ENCODE measurements at places on chromosomes 6 and 20.

DNA sequence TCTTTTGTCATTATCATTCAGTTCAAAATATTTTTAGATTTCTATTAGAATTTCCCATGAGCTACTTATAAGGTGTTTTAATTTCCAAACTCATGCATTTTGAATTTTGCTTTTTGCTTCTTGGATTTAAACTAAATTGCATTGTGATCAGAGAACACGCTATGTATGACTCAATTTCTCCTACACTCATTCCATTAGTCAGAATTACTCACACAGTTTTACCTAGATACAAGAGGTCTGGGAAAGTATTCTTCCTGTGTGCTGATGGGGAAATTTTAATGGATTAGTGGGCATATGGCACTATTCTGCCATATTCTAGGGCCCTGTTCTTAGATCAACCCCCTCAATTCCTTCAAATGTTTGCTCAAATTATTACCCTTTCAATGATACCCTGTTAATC lies 49.9 kb upstream of the BMP5 start:
- peak; percentile 70 for DNase-seq

GRCh38 chr20:5393218-5393870 lies 76.6 kb upstream of the PROKR2 start:
- DNase-seq = no peak

DNA sequence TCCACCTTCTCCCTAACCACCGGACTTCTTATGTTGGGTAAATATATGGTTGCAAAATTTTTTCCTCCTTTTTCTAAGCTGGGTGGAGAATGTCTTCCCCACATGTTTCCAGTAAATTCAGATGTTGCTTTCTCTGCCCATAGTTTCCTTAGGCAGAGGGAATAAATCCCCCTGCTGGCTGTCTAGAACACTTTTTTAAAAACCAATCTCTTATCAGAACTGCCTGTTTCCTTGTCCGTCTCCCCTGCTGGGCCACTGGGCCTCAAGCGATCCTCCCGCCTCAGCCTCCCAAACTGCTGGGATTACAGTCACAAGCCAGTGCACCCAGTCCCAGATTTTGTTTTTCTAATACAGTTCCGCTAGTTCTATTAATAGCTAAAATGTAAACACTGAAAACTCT lies 9.9 kb upstream of the WFDC2 start:
- DNase-seq = no peak

DNA sequence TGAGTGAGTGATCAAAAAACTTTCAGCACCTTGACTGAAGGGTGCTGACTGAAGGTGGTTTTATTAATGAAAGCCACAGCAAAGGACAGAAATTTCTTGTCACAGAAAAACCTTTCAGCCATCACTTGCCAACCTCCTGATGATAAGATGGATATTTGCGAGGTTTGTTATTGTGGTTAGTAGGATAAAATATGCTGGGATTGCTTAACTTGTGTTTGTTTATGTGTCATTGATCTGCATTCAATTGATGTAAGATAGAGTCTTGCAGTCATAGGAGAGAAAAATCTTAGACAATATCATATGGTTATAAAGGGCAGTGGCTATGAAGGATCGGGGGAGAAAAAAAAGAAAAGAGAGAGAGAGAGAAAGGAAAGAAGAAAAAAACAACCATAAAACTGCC lies 1.2 kb downstream of the TSBP1 start:
- no peak for DNase-seq

- DNase-seq = no peak
Observed at GRCh38 chr6:163386329-163386908, 28.1 kb upstream of the QKI start.

GRCh38 chr6:142883011-142883410 lies 62.0 kb downstream of the HIVEP2 start:
- DNase-seq = peak; percentile 72

DNA sequence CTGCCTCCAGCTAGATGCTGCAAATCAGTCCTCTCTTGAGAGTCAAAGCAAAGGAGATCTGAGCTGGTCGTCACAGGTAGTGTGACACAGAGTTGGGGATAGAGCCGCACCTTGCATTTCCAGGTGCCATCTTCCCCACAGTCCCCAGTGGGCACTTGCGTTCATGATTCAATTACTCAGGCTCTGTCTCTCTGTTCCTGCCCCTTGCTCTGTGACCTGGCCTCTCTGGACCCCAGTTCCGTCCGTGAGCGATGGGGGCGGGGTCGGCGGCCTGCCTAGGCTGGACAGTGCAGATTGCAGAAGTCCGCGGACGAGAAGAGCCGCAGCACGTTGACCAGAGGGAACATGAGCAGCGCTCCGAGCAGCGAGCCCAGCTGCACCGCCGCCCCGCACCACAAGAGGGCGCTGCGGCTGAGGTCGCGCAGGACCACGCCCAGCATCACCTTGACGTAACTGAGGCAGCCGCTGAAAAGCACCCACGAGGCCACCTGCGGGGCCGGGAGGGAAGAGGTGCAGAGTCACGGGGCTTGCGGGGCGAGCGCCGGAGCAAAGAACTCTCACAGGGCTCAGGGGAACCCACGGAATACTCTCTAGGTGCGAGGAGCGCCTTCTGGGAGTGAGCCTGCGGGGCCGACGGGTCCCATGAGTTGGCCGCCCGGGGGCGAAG lies 7.4 kb downstream of the SLC52A3 start:
- peak; percentile 32 for DNase-seq

DNA sequence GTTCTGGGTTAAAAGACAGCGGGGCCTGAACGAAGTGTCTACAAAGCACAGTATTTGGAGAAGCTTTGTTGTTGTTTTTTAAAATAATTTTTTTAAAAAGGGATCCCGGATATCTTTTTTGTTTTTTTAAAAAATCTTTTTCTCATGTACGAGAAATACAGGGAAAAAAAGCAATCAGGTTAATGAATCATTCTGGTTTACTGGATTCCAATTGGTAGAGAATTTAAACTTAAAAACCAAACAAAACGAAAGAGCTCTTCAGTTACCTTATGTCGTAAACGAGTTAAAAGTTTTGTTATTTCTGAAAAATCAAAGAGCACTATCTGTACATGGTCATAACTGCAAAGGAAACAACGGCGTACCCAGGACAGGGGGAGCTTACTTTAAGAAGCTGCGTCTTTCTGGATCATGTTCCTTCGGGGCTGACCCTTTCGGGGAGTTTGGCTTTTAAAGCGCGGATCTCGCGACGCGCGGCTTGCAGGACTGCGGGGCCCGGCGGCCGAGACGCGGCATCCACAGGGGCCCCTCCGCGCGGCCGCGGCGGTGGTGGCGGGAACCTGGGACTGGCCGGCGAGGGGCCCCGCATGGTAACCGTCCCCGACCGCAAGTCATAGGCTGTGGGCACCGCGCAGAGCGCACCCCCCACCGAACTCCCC lies 927 bp downstream of the IL20RA start:
- peak; percentile 59 for DNase-seq

DNA sequence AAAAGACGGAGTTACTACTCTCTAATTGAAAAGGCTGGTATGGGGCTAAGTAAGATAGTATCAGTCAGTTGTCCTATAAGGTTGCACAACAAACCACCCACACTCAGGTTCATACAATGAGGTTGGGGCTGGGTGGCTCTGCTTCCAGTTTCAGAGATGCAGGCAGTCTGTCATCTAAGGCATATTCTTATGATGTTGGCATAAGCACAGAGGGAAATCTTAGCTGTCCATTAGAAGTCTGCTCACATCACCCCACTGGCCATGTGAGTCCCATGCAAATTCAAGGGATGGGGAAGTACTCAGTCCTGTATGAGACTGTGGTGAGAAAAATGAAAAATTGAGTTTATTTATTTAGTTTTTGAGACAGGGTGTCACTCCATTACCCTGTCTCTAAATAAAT lies 118.6 kb downstream of the LAMP5 start:
- DNase-seq = no peak

DNA sequence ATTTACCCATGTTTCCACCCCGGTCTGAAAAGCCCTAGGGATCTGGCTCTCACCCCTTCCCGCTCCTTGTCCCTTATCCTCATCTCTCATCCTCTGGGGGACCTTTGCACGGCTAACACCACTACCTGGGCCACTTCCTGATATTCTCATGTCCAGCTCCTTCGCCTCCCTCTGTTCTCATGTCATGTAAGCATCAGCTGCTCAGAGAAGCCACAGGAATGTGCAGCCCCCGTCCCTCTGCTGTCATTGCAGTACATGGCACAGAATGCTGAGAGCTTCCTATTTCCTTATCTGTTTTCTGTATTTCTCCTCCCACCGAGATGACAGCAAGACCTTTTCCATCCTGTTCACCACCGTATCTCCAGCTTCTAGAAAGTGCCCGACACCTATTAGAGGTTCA lies 102.4 kb downstream of the MTHFD1L start:
- DNase-seq = peak; percentile 34

GRCh38 chr6:125491860-125492618 lies 190.3 kb upstream of the HDDC2 start:
- DNase-seq = no peak

DNA sequence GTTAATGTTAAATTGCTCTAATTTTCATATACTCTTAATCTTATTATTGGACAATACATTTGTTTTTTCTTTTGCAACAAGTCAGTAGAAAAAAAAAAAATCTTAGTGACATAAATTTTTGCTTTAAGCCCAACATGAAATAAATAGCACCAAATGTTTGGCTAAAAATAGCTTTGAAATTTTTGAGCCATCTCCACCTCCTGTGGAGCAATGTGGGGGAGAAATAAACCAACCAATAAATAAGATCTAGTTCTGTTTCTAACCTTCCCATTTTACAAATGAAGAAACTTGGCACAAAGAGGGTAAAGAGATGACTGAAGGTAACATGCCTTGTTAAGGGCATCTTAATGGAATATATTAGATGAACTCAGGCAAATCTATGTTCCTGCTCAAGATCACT lies 91.4 kb downstream of the PRKN start:
- DNase-seq = no peak

- DNase-seq = no peak
Observed at GRCh38 chr20:21559305-21559704, 45.4 kb upstream of the NKX2-2 start.

DNA sequence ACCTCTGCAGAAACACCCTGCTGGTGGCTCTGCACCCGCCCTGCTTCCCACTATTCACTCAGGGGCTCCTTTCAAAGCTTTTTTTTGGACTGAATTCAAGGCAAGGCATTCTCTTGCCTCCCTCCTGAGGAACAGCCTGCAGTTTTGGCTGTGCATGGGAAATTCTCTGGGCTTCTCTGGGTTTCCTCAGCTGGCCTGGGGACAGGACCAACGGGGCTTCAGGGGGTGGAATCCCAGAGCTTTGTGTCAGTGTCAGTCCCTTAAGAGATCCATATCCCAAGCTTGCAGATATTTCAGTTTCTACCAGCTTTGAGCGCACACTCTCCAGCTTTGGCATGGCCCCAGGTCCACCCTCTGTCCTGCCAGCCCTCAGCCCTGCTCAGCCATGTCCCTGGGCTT lies 2.0 kb downstream of the SCRT2 start:
- no peak for DNase-seq

DNA sequence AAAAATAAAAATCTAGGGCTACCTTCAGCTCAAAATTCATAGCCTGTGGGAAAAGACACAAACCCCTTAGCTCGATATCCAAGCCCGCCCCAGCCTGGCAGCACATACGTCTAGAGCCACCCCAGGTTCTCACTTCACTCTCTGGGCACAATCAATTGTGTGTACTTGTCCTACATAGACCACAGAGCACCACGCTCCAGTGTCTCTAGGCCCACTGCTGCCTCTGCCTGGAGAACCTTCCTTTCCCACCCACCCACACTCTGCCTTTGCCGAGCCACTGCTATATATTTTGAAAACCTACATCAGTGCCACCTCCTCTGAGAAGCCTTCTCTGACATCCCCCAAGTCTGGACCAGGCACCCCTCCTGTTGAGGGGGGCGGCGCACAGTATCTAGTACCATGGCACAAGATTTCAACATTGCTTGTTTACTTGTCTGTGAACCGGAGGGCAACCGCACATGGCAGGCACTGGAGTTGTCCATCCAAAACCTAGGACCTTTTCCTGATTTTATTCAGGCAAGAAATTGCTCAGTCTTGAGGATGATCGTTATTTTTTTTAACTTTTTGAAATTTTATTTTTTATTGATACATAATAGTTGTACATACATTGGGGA lies 141.5 kb downstream of the UNC5CL start:
- DNase-seq = no peak

- DNase-seq = no peak
Observed at GRCh38 chr6:49698478-49698877, 14.9 kb downstream of the CRISP2 start.

DNA sequence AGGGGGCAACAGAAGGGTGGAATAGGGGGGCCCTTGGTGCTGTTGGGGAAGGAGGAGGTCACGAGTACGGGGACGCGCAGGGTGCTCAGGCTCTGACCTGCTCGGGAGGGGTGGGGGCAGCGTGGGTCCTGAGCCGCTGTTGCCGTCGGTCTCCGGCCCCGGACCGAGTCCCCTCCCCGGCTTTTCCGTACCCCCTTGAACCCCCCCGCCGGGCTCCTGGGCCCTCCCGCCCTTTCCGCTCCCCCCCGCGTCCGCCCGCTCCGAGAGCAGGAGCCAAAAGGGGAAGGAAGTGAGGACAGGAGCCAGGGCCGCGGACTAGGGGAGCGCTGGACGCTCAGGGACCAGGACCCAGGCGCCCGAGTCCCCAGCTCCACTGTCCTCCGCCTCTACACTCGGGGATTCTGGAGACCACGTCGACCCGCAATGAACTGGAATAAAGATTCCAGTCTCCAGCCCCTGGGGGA lies at the start of gene RGL2:
TSS of gene RGL2 (minus strand) at position 170 of the 464 bp plus-strand sequence. CDS start 332 bp downstream, outside the sequence.
- peak; percentile 80 for DNase-seq

DNA sequence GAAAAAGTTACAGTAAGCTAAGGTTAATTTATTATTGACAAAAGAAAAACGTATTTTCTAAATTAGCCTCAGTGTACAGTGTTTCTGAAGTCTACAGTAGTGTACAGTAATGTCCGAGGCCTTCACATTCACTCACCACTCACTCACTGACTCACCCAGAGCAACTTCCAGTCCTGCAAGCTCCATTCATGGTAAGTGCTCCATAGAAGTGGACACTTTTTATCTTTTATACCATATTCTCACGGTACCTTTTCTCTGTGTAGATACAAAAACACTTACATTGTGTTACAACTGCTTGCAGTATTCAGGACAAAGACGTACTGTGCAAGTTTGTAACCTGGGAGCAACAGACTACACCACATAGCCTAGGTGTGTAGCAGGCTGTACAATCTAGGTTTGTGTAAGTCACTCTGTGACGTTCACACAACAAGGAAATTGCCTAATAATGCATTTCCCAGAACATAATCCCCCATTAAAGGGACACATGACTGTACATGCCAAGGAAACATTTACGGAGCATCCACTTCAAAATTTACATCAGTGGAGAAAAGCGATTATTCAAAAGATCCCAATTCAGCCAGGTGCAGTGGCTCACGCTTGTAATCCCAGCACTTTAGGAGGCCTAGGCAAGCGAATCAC lies 133.4 kb downstream of the BANF2 start:
- no peak for DNase-seq

GRCh38 chr6:42555477-42556457 lies 8.1 kb upstream of the UBR2 start:
- DNase-seq = no peak

DNA sequence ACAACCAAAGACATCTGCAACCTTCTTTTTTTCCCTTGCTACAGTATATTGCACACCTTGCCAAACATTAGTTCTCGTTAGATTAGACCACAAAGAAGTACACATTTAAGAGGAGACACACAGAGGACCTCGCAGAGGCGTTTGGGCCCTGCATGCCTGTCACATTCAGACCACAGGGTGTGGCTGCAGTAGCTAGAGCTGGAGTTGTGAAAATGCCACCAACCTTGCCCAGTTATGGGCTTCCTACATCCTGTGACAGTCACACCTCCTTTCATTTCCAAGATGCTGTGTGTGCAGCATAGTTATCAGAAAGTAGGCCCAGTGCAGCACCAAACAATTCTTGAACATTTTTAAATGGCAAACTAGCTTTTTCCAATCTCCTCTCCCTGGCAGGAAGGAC lies 2.4 kb downstream of the SYNE1 start:
- DNase-seq = no peak

GRCh38 chr6:108622641-108623298 lies 62.1 kb downstream of the FOXO3 start:
- DNase-seq = peak; percentile 85
